Daoy (cell line): ENCODE measurements at places on chromosomes 2 and 18. TPM values are rescaled to one million over a fixed set of nuclear protein-coding genes. Genes with fewer than 3 reads are reported as not detected.

Gene SIX3
- 0.24 TPM in 1 of 2 replicates, not detected in the other for total RNA-seq

Gene IL1R2
- not detected in 2 replicates for total RNA-seq

Gene BOLL
- not detected in 2 replicates for total RNA-seq

Gene EN1
- total RNA-seq: 1.8 and 3.2 TPM in 2 replicates

Gene HOXD10
- 14.8 and 18.6 TPM in 2 replicates for total RNA-seq

Gene PTPRN
- 0.21 and 1.3 TPM in 2 replicates for total RNA-seq

Gene MYCN
- total RNA-seq: 0.23 and 0.36 TPM in 2 replicates

Gene RGPD4
- not detected in 2 replicates for total RNA-seq

Gene PMAIP1
- total RNA-seq: 47.8 and 57.9 TPM in 2 replicates

Gene EVX2
- not detected in 2 replicates for total RNA-seq

Gene EGR4
- not detected in 2 replicates for total RNA-seq

Gene FSIP2
- total RNA-seq: not detected in 2 replicates

Gene TLX2
- total RNA-seq: 0.77 TPM in 1 of 2 replicates, not detected in the other

Gene TMEM247
- not detected in 2 replicates for total RNA-seq

Gene ATP8B1
- total RNA-seq: 5.2 and 7.5 TPM in 2 replicates

Gene CRYBA2
- total RNA-seq: 2.2 and 4.3 TPM in 2 replicates

Gene SPP2
- not detected in 2 replicates for total RNA-seq

Gene FOXI3
- 0.18 and 0.23 TPM in 2 replicates for total RNA-seq

Gene ANKRD30B
- total RNA-seq: 0.23 TPM in 1 of 2 replicates, not detected in the other

Gene UGT1A3
- total RNA-seq: not detected in 2 replicates

Gene ICOS
- not detected in 2 replicates for total RNA-seq

Gene KCNS3
- total RNA-seq: 6.2 and 9.7 TPM in 2 replicates

Gene CYP26B1
- total RNA-seq: 1.9 and 3.7 TPM in 2 replicates

Gene TRMT61B
- total RNA-seq: 10.6 and 13.6 TPM in 2 replicates

Gene UGT1A5
- total RNA-seq: 0.34 TPM in 1 of 2 replicates, not detected in the other

Gene CD28
- not detected in 2 replicates for total RNA-seq

Gene FBLN7
- 0.68 TPM in 1 of 2 replicates, not detected in the other for total RNA-seq

Gene ACKR3
- total RNA-seq: 5.4 and 6.3 TPM in 2 replicates
